Frontal cortex (tissue), 4 donors: ENCODE measurements at places on chromosomes 2 and 18.

GRCh38 chr2:157182204-157182709 lies 75.2 kb upstream of the GALNT5 start:
- no peak for DNase-seq

- no peak for DNase-seq
These were observed 40.8 kb downstream of the MC2R start for GRCh38 chr18:13874558-13874957.

- no peak for DNase-seq
These were observed 332.7 kb downstream of the ZNF521 start for GRCh38 chr18:25019086-25019860.

GRCh38 chr2:239106314-239106908 lies 258.5 kb downstream of the TWIST2 start:
- DNase-seq = peak; percentile 84

DNA sequence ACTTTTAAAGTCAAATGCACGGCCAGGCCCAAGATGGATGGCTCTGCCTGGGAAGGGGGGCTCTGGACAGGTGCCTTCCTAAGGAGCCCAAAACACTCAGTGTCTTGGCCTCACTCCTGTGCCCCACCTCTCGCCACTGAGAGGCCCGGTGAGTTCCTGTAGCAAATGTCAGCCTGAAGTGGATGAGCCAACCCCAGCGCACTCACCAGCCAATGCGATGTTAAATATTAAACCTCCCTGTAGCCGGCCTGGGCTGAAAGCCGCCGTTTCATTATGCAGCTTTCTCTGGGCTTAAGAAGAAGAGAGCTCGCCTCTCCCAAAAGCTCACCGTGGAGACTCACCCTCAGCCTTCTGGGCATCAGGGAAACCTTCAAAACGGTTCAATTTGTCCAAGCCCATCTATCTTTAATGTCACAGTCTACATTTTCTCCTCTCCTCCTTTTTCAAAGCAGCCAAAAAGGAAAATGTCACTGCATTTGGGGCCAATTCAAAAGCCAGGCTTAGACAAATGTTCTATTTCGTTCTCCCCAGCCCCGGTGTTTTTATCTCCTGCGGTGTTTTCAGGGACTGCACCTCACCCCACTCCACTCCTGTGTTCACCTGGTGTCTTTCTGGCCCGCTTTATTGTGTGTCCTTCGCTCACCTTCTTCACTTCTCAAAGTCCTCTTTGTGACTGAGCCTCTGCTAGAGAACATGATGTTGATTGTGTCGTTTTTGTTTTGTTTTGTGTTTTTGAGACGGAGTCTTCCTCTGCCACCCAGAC lies 124.0 kb downstream of the NRP2 start:
- DNase-seq = no peak

GRCh38 chr2:153228904-153229303 lies 249.7 kb downstream of the RPRM start:
- no peak for DNase-seq

GRCh38 chr2:130252880-130253645 lies 54.8 kb upstream of the TUBA3E start:
- no peak for DNase-seq

- DNase-seq = no peak
These were observed 532.4 kb downstream of the ZNF804A start for GRCh38 chr2:185130685-185131084.

- no peak for DNase-seq
These were observed 1101.0 kb downstream of the DPP10 start for GRCh38 chr2:115543461-115543860.

DNA sequence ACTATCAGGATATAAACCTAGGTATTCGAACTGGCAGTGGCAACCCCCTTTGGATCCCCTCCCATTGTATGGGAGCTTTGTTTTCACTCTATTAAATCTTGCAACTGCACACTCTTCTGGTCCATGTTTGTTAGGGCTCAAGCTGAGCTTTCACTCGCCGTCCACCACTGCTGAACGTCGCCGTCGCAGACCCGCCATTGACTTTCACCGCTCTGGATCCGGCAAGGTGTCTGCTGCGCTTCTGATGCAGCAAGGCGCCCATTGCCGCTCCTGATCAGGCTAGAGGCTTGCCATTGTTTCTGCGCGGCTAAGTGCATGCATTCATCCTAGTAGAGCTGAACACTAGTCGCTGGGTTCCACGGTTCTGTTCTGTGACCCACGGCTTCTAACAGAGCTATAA lies 69.1 kb downstream of the LCLAT1 start:
- no peak for DNase-seq

GRCh38 chr2:215052404-215052803 lies 86.0 kb downstream of the ABCA12 start:
- DNase-seq = no peak

- DNase-seq = no peak
These were observed 268.7 kb downstream of the GALNT13 start for GRCh38 chr2:154140249-154141025.

- no peak for DNase-seq
These were observed 138.6 kb downstream of the DTNA start for GRCh38 chr18:34848695-34849094.

GRCh38 chr2:86201671-86202335 lies 2.5 kb downstream of the MRPL35 start:
- DNase-seq = no peak

GRCh38 chr2:71347517-71347916 lies 15.9 kb downstream of the ZNF638 start:
- no peak for DNase-seq

GRCh38 chr2:56347881-56348280 lies 164.1 kb downstream of the CCDC85A start:
- DNase-seq = no peak

GRCh38 chr2:74290466-74291217 lies 52.6 kb downstream of the SLC4A5 start:
- DNase-seq = no peak

- no peak for DNase-seq
These were observed 37.1 kb downstream of the RNF152 start for GRCh38 chr18:61855449-61856378.

DNA sequence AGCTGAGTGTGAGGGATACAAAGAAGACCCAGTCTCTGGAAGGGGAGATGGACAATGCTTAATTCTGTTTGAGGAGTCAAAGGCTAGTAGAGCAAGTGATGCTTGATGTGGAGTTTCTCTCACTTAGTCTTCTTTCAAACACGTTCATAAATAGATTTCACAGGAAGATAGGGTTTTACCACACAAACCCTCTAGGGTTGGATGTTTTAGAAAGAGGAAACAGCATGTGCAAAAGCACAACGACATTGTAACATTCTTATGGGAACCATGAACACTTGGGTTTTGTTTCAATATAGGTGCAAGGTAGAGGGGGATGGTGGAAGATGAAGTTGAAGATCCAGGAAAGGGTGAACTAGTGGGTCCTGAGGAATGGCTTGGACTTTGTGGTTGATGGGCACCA lies 10.8 kb upstream of the EFEMP1 start:
- no peak for DNase-seq

DNA sequence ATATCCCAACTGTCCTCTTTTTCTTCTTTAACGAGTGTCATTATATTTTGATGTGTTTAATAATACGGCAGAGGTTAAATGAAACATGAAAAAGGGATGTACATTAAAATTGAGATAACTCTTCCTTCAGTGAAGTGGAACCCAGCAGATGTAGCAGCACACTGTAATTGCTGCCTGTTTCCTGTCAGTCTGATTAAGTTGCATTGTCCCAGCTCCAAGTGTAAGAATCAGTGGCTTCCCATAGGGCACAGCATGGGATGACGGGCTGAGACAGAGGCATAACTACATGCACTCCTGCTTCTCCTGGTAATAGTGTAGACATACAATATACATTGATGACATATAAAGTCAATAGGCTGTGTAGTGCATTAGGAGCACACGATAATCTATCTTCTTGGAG lies 175.8 kb upstream of the TCF4 start:
- no peak for DNase-seq

- no peak for DNase-seq
These were observed 95.2 kb downstream of the TFCP2L1 start for GRCh38 chr2:121189661-121190381.

DNA sequence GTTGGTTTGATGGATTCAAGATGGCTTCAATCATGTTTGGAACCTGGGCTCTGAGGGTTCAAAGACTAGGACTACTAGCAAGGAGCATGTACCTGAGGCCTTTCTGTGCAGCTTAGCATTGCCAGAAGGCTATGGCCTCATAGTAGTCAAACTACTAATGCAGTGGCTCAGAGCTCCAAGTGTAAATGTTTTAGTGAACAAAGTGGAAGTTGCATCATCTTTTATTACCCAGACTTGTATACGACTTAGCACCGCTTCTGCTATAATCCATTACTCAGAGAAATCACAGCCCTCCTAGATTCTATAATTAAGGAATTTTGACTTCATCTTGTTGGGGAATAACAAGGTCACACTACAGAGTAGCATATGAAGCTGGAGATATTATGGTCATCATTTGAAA lies 210.5 kb downstream of the ERBB4 start:
- DNase-seq = no peak

DNA sequence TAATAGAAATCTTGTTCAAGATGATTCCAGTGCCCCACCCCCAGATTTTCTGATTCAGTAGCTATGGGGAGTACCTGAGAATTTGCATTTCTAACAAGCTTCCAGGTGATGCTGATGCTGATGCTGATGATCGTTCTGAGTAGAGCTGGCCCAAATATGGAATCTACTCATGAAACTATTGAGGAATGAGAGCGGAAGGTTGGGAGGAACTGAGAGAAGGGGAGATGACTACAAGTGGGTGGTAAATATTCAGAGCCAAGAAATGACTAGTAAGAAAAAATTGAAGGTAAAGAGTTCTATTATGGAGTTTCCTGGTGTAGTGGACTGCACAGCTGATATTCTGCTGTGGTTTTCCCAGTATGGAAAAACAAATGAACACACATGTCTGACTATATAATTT lies 235.4 kb upstream of the FN1 start:
- DNase-seq = no peak

- DNase-seq = no peak
These were observed 202.1 kb upstream of the RND3 start for GRCh38 chr2:150689590-150689989.
